Urinary bladder (tissue), 4 donors: ENCODE measurements at places on chromosomes 12 and 14.

DNA sequence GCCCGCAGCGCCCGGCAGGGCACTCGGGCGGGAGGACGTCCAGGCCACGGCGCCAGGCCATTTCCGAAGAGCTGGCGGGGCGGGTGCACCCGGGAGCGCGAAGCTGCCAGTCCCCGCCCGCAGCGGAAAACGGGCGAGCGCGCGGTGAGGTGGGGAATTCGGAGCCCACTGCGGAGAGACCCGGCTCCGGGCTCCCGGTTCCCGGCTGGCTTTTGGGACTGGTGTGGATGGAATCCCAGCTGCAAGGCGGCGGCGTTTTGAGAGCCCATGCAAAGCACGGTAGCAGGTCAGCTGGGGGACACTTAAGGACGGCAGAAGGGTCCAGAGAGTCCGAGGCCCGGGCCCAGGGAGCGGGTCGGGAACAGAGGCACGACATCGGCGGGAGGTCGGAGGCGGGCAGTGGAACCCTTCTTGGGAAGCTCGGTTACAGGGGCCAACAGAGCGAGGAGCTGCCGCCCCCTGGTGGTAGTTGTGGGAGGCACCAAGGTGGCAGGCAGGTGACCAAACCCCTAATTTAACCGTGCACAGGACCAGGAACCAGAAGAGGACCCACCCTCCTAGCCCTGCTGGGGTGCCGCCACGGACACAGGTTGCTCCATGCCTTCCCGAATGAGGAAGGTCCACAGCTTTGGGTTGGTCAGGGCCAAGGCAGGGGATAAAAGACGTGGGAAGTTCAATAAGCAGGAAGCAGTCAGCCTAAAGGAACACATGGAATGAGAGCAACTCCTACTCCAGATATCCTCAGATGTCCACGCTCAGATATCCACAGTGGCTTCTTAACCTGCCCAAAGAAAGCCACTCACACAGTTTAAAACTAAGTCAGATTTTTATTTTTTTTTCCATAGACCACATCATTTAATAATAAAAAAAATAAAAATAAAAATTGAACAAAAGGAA lies 685 bp upstream of the CDH24 start:
- peak; percentile 78 for DNase-seq

DNA sequence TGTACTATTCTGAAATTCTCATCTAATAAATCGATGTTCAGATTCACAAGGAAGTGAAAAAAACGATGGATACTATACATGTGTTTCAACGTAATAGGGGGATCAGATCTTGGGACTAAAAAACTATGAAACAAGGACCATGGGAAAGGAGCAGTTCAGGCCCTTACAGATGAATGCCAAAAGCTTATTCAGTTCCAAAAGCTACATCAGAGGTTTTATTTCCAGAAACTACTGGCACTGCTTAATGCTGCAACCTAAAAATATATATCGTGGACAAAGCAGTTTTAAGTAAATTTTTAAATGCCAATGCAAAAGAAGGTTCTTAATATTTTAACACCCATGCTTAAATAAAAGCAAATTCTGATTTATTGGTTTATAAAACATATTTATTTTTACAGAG lies 38.5 kb downstream of the LRIG3 start:
- no peak for DNase-seq

GRCh38 chr12:49068879-49069506 lies 786 bp downstream of the RHEBL1 start:
- DNase-seq: no peak

- DNase-seq: no peak
These were observed 5.8 kb downstream of the LDHB start for GRCh38 chr12:21651821-21652220.

GRCh38 chr12:28563936-28564335 lies 373.7 kb downstream of the CCDC91 start:
- DNase-seq: no peak

- DNase-seq: no peak
These were observed 156.3 kb upstream of the PZP start for GRCh38 chr12:9364224-9365176.
